AG04449 (cell line): ENCODE measurements at places on chromosomes 12 and 14.

DNA sequence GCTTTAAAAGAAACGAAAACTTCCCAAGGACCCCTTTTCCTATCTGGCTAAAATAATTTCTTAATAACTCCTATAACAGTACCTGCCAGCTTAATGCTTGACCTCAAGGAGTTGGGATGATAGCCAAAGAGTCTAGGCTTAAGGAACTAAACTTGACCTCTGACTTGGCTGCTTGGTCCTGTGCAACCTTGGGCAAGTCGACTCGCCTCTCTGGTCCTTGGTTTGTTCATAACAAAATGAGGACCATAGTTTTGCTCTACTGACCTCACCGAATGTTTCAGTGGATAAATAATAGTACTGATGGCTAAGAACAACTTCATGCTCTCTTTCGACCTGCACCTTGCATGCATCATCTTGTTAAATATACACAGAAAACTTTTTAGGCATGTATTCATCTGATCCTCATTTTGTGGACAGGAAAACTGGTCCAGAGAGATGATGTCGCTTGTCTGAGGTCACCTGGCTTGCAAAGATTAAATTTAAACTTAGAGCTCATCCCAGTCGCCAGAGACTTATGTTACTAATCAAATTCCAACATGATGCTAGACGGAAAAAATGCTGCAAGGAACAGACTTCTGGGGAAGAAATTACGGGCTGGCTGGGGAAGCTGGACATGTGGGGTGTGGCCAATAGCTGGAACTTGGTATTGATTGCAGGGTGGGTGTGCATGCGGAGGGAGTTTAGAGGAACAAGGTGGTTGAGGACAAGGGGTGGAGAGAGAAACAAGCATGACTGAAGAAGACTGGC is 38.0 kb upstream of the WSCD2 start:
- DNase-seq = no peak

- DNase-seq = no peak
Observed at GRCh38 chr12:122934722-122935121, 31.5 kb downstream of the ABCB9 start.

DNA sequence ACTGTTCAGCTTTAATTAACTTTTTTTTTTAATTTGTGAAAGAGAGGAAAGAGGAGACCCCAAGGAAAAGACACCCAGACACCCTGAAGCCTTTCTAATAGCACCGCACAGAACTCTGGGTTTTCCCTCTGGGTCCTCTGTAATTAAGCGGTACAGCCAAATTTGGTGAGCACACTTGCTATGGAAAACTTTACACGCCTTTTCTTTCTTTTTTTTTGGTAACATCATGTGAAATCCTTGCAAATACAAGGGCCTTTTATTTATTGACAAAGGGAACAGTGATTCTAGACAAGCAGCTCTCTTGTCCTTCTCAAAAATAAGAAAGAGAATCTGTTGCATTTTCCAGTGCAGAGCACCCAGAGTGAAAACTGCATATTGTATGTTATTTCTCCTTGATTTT is 44.4 kb upstream of the CPM start:
- DNase-seq = no peak

GRCh38 chr14:89212386-89213235 is 204.4 kb downstream of the FOXN3 start:
- DNase-seq = no peak

GRCh38 chr14:49623941-49624839 is 3.6 kb downstream of the MGAT2 start:
- DNase-seq = no peak

DNA sequence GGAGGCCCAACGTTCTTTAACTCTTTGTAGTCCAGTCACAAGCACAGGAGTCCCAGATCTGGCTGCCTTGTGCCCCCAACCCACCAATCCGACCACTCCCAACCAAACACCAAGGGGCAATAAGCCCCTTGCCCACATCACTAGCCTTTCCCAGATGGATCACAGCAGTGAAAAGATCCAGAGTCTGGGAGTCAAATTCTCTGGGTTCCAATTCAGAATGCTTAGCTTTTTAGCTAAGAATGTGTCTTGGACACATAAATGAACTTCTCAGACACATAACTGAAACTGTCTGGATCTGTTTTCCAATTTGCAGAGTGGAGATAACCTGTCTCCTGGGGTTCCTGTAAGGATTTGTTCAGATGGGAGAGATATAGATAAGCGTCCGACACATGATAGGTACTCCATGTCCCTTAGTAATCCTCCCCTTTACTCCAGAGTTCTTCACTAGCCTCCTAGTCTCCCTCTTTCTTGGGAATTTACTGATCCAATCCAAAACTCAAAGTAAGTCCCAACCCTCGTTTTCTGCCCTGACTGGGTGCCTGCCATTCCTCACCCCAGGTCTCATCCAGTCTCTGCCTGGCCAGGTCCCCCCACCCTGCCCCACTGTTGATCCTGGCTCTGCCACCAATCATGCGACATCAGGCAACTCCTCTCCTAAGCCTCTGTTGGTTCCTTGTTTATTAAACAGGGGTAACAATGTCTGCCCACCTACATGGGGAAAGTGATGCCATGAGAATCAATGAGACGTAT is 439 bp upstream of the TNFRSF1A start:
- no peak for DNase-seq

- DNase-seq = no peak
Observed at GRCh38 chr12:105018776-105019175, 32.7 kb downstream of the NOPCHAP1 start.

DNA sequence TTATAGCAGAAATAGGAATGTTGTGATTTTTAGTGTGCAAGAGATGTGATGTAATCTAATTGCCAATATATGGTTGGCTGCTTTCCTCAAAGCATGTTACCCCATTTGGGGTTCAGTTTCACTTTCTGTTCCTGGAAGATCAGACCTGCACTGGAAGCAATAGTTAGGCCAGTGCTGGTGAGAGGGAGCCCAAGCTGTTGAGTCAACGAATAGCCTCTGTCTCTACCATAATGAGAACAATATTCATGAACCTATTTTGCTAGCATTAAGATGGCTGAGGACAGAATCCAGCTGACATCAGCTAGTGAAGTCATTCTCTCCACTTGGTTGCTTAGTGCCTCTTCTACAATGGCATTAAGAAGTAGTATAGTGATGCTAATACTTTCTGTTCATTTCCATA is 379.9 kb upstream of the DCN start:
- no peak for DNase-seq

DNA sequence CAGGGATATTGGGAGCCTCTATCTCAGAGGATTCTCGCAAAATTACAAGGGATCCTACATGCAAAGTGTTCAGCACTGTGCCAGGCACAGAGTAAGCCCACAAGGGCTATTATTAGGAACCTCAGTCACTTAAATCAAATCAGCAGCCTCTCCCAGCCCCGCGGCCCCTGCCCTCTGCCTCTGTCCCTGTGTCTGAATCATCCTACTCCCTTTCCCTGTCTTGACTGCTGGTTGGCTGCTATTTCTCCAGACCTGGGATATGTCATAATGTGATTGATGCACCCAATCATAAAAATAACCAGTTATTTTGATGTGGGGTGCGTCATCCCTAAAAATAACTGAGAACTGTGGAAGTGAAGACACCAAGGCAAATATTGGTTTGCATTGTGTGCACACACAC is 176.3 kb downstream of the KSR2 start:
- no peak for DNase-seq

GRCh38 chr14:69535230-69535848 is 39.3 kb downstream of the CCDC177 start:
- no peak for DNase-seq

GRCh38 chr12:102963796-102964195 is 6.3 kb downstream of the ASCL1 start:
- DNase-seq = no peak

- no peak for DNase-seq
Observed at GRCh38 chr14:104081261-104081835, 4.2 kb upstream of the ASPG start.

DNA sequence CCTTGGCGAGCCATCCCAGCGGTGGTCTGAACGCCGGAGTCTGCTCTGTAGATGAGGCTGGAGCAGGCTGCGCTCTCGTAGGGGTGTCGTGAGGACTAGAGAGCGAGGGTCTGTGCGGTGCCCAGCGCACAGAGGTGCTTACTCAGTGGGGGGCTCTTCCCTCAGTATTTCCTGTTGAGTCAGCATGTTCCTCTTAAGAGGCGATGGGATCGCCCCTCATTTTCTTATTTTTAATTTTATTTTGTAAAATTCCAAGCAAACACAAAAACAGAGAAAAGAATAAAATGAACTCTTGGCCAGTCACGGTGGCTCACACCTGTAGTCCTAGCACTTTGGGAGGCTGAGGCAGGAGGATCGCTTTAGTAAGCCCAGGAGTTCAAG is 40.8 kb upstream of the BCL7A start:
- DNase-seq = no peak
